ENCODE measurements at places on chromosomes 12 and 14. TPM values are rescaled to one million over a fixed set of nuclear protein-coding genes. Genes with fewer than 3 reads are reported as not detected.

GRCh38 chr12:81221681-81222080 is 143.8 kb downstream of the ACSS3 start:
- no peak for DNase-seq

The LALBA gene
- total RNA-seq = not detected

DNA sequence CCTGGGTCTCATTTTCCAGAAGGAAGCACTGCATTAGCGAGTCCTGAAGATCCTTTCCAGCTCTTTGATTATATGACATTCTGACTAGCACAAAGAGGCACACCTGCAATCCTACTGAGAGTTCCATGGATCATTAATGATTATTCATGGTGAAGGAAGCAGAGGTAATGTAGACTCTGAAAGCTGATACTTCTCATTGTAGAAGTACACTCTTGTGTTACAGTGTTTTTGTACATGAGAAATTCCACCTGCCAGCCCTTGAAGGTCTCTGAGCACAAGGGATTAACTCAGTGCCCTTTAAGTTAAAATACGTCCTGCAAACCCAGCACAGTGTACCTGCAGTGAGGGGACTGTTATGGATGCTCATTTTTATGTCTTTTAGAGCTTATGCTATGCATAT is 558.8 kb upstream of the FBXO33 start:
- no peak for DNase-seq

GRCh38 chr14:68840454-68840853 is 47.6 kb upstream of the ZFP36L1 start:
- DNase-seq = no peak

- no peak for DNase-seq
Observed at GRCh38 chr12:69553628-69554248, 31.5 kb upstream of the CCT2 start.

DNA sequence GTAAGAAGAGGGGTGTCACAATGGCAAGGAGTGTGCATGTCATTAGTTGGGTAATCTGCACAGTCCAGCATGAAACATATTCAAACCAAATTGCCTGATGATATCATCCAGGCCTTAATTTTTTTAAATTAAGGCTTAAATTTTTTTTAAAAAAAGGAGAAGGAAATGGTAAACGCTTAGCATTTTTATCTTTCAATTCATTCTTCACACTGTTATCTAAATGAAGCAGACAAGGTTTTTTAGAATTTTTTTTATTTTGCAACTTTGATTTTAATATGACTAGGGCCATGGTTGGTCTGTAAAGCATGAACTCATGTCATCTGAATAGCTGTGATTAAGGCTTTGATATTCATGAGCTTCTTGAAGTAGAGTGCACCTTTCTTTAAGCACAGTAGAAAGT is 362.5 kb downstream of the SYT1 start:
- no peak for DNase-seq

DNA sequence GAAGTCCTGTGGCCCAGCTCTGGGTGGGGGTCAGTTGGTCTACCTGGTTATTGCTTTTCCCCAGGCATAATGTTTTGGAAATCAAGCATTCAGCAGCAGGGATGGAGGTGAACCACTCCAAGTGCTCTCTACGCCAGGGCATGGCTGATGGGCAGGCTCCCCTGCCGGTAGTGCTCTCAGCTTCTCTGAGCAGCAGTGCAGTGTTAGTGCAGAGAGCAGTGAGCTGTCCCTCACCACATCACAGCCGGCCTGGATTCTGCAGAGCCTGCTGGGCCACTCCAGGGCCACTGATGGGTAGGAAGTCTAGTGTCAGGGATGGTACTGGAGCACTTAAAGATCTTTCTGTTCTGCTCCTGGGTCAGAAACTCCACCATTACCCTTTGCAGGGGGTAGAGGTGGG is 151.1 kb downstream of the CALM1 start:
- no peak for DNase-seq

DNA sequence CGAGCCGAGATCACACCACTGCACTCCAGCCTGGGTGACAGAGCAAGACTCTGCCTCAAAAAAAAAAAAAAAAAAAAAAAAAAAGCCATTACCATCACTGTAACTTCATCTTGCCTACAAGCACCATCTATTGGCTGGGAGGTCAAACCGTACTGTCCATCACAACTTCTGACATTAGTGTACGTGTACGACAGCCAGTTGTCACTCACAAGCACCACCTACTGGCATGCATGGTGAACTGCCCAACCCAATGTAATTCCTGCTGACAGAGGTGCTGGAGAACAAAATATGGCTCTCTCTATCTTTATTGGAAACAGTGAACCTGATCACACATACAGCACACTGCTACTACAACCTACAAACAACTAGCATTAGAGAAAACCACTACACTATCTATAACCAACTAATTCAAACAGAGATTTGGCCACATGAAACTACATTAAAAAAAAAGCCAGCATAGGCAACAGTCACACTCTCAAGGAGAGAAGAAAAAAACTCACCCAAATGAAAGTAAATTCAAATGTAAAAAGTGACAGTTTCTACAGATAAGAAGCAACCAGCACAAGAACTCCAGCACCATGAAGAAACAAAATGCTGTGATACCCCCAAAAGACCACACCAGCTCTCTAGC is 82.3 kb downstream of the PUS7L start:
- DNase-seq = no peak

The P2RX2 gene
- total RNA-seq = not detected

The PTCSC3 gene
- not detected for total RNA-seq

GRCh38 chr12:31773223-31773750 is 44.5 kb upstream of the AMN1 start:
- DNase-seq = no peak

GRCh38 chr14:61229475-61229888 is 51.7 kb downstream of the TMEM30B start:
- no peak for DNase-seq

GRCh38 chr14:91284791-91285548 is 40.5 kb upstream of the GPR68 start:
- DNase-seq = no peak

- DNase-seq = no peak
Observed at GRCh38 chr14:90467501-90467900, 70.7 kb downstream of the CALM1 start.

- DNase-seq = no peak
Observed at GRCh38 chr14:70833884-70834283, 24.6 kb upstream of the MAP3K9 start.

- no peak for DNase-seq
Observed at GRCh38 chr14:33587791-33588190, 363.1 kb downstream of the EGLN3 start.

The NTN4 gene
- total RNA-seq = 12.4 TPM

GRCh38 chr12:14843425-14843887 is at the start of gene ART4:
ART4 (minus strand) TSS chr12:14843526; CDS start chr12:14843113, 413 bp downstream.
- DNase-seq = no peak

DNA sequence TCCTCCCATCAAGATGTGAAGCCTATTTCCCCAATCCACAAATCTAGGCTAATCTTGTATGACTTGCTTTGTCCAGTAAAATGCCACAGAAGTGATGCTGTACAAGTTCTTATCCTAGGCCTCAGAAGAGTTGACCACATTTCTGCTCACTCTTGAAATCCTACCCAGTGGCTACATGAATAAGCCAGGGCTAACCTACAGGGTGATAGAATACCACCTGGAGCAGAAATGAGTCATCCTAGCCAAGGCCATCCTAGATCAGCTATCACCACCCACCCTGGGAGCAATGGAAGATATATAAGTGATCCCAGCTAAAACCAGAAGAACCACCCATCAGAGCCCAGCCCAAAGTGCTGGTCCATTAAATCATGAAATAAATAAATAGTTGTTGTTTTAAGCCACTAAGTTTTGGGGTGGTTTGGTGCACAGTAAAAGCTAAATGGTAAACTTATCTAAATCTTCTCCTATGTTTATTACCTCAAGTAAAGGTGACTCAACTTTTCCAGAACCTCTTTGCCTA is 105.1 kb downstream of the RPS29 start:
- DNase-seq = no peak
